ENCODE measurements at places on chromosomes 3 and 15. TPM values are rescaled to one million over a fixed set of nuclear protein-coding genes. Genes with fewer than 3 reads are reported as not detected.

DNA sequence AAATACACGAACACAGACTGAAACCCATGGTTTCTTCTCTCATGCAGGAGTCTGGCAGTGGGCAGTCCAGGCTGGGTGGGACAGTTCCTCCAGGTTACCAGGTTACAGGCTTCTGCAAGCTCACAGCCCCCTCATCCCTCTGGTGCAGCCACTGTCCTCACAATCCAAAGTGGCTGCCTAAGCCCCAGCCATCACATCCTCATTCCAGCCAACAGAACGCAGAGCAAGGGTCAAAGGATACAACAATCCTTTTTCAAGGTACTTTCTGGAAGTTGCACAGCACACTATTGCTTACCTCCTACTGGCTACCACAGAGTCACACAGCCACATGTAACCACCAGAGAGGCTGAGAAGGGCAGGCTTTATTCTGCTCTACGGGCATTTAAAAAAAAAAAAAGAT, 154.6 kb downstream of the NUP210 start:
- no peak for DNase-seq

DNA sequence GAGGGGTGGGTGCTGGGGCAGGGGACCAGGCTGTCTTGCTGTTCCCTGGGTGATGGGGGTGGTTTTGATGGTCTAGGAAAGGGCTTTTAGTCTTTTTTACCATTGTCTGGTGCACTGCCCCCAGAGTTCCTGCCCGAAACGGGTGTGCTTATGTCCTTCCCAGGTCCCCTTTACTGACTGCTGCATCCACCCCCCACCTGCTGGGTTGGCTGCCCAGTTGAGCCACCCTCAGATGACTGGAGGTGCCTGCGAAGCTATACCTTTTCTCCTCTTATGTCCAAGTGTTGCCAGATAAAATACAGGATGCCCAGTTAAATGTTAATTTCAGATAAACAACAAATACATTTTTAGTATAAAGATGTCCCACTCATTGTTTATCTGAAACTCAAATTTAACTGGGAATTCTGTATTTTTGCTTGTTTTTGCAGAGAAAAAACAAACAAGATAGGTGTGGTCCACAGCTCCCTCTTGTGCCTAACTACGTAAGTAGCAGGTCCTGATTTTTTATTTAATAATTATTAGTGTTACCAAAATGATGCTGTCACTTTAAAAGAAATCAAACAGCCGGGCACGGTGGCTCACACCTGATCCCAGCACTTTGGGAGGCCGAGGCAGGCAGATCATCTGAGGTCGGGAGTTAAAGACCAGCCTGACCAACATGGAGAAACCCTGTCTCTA, 6.1 kb upstream of the RPP14 start:
- DNase-seq, result no peak

DNA sequence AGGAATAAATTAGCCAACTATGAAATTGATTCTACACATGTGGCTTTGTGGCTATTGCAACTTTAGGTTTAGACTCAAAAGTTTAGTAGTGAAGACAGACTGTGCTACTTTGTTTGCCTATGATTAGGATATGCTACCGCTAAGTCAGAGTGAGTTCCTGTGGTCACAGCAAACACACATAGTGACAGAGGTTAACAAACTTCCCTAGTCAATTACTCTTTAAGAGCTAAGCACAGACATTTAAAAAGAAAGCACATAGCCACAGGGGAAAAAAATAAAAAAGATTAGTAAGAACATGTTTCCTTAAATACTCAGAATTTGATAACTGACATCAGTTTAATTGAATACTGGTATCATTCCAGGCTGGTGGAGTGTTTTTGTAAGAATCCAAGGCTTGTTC, 207.1 kb downstream of the GBE1 start:
- no peak for DNase-seq

GRCh38 chr15:24933716-24934115, 21.1 kb upstream of the SNRPN start:
- no peak for DNase-seq

- no peak for DNase-seq
These were observed 88.0 kb downstream of the TTBK2 start for GRCh38 chr15:42832576-42832975.

- no peak for DNase-seq
These were observed 56.3 kb downstream of the GPR171 start for GRCh38 chr3:151146731-151147091.

DNA sequence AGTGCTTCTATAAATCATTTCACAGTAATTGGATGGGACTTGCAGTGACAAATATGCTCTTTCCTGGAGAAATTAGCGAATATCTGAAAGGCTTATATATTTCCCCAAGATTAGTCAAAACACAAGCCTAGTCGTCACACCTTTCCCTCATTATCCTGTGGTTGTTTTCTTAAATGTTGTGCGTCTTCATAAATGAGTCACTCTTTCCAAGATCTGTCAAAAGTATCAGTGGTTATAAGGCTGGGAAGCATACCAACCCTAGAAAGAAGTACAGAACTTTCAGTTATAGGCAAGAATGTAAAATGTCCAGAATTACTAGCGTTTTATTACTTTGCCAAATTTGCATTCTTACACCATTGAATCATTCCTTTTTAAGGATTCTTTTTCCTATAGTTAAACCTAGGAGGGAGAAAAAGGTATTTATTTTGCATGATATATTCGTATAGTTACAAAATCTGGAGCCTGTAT, 33.6 kb downstream of the TMEM212 start:
- no peak for DNase-seq

DNA sequence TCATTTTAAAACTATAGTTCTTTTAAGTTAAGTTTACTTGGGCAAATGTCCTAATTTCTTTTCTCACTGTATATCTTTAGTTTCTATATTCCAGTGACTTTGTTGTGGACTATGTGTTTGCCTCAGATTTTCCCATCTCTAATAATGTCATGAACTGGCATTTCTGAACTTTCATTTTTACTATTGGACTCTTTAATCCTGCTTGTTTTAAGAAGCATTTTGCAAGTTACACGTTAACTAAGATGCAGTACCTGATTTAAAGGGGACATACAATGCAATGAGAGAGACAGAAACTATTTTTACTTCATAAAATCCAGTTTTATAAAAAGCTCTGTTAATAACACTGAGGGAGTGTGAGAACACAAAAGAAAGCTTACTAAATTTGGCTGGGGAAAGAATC, 58.6 kb upstream of the PHLDB2 start:
- DNase-seq, result no peak

DNA sequence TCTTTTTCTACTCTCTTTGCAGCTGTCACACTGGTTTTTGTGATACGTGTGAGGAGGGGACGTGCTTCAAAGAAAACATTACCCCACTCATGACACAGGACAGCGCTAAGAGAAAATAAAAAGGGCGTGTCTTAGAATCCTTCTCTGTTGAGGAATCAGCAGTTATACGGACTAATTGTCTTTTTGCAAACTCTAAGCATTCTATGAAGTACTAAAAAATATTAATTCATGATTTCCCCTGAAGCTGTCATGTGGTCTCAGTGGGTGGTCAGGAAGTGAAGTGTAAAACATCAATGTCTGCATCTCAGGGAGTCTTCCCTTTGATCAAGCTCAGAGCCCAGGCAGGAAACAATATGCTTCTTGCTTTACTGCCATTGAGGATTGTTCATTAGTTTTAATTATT, 117.5 kb upstream of the CRBN start:
- no peak for DNase-seq

DNA sequence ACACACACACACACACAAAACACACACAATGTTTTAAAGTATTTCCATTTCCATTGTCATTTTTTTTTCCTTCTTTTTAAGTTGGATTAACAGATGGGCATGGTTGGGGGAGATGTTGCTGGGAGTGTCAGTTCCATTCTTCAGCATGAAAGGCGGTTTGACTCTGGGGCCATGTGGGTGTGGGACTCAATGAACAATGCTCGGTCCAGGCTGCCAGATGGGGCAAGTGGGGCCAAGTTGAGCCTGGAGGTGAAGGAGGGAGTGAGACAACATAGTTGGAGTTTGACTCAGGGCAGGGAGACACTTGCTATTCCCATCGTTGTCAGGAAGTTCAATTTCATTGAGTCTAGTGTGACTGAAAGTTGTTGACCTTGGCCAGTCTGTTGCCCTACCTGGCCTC, 125.3 kb downstream of the TLE3 start:
- no peak for DNase-seq

- DNase-seq, result no peak
These were observed 10.1 kb downstream of the FEZF2 start for GRCh38 chr3:62363275-62363674.

- no peak for DNase-seq
These were observed 46.2 kb upstream of the NR2C2 start for GRCh38 chr3:14900881-14901873.

DNA sequence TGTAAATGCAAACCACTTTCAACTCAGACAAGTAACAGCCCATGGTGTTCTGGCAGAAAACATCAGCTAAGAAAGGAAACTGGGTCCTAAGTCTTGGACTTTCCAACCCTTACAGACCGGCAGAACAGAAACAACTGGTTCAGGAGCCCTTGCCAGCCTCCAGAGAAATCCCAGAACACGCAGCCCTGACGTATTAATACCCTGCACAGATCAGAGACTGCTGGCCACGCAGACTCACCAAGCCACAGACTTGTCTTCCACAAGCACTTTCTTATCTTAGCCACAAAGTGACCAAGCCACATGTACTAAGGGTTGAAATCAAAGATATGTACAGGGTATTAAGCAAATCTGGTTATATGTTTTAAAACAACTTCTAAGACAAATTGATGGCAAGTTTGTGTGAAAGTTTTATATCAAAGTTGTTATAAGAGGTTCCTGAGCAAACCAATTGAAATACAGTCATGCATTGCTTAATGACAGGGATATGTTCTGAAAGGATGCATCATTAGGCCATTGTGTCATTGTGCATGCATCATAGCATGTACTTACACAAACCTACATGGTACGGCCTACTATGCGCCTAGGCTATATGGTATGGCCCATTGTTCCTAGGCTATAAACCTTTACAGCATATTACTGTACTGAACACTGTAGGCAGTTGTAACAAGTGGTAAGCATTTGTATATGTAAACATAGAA, 36.8 kb downstream of the BTD start:
- DNase-seq, result no peak

DNA sequence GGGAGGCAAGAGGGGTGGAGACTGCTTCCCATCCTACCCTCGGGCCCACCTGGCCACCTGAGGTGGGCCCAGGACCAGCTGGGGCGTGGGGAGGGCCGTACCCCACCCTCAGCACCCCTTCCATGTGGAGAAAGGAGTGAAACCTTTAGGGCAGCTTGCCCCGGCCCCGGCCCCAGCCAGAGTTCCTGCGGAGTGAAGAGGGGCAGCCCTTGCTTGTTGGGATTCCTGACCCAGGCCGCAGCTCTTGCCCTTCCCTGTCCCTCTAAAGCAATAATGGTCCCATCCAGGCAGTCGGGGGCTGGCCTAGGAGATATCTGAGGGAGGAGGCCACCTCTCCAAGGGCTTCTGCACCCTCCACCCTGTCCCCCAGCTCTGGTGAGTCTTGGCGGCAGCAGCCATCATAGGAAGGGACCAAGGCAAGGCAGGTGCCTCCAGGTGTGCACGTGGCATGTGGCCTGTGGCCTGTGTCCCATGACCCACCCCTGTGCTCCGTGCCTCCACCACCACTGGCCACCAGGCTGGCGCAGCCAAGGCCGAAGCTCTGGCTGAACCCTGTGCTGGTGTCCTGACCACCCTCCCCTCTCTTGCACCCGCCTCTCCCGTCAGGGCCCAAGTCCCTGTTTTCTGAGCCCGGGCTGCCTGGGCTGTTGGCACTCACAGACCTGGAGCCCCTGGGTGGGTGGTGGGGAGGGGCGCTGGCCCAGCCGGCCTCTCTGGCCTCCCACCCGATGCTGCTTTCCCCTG, 2.2 kb upstream of the FES start:
- DNase-seq, result no peak

DNA sequence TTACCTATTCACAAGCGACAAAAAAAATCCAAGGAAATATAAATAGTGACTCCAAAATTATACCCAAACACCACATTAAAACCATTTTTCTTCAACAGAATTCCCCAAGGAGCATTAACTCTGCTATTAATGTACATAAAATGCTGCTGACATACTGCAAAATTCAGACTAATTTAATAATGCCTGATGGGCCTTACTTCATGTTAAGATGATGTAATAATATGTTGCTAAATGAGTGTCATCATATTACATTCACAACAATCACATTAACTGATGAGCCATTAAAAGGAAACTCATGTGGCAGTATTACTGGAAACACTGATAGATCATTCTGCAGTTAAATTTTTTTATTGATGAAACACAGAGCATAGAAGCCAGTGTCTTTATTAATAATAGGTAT, 204.9 kb upstream of the CGNL1 start:
- DNase-seq, result no peak

DNA sequence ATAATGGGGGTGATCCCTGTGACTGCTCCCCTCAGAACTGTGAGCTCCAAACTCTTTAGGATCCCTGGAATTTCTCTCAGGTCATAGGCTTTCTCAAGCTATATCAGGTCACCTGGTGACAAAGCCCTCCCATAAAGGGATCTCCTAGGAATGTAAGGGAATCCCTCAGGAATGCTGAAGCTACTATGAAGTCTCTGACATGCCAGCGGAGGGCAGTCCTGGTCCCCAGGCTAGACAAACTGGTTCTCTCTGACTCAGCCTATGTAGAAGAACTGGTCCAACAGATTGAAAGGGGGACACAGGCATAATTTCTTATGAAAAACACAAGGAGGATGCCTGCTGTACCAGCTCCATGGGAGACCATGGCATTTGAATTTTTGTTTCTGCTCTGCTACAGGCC, 6.7 kb downstream of the LPCAT4 start:
- DNase-seq, result no peak

DNA sequence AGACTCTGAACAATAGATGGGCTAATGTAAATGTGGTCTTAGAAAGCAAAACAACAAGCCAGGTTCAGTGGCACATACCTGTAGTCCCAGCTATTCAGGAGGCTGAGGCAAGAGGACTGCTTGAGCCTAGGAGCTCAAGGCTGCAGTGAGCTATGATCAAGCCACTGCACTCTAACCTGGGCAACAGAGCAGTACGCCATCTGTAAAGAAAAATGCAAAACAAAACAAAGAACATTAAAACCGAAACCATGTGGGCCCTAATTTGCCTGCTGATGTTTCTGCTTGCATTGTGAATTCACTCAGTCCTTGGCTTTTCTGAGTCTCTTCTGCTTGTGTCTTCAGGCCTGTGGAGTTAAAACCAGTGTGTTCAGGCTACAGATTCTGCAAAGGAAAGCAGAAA, 56.7 kb downstream of the CCNL1 start:
- no peak for DNase-seq

Gene CFAP20DC
- 2.2 TPM for total RNA-seq

Gene TRPC1
- 3.0 TPM for total RNA-seq

Gene SNURF
- total RNA-seq, result 12.1 TPM

Gene MNS1
- not detected for total RNA-seq

Gene SPINK8
- not detected for total RNA-seq

Gene MBD4
- total RNA-seq, result 47.4 TPM

Gene TBCCD1
- total RNA-seq, result 13.5 TPM

All from activated CD4-positive, alpha-beta memory T cell treated with anti-CD3 and anti-CD28 coated beads, Interleukin-2, amount 10 ng/mL, durations not matched to agents 7 days and 5 days (primary cell).